ENCODE measurements at places on chromosomes 1 and 21. TPM values are rescaled to one million over a fixed set of nuclear protein-coding genes. Genes with fewer than 3 reads are reported as not detected.

GRCh38 chr1:231420299-231420958 lies 1.7 kb downstream of the EGLN1 start:
- DNase-seq, result no peak

DNA sequence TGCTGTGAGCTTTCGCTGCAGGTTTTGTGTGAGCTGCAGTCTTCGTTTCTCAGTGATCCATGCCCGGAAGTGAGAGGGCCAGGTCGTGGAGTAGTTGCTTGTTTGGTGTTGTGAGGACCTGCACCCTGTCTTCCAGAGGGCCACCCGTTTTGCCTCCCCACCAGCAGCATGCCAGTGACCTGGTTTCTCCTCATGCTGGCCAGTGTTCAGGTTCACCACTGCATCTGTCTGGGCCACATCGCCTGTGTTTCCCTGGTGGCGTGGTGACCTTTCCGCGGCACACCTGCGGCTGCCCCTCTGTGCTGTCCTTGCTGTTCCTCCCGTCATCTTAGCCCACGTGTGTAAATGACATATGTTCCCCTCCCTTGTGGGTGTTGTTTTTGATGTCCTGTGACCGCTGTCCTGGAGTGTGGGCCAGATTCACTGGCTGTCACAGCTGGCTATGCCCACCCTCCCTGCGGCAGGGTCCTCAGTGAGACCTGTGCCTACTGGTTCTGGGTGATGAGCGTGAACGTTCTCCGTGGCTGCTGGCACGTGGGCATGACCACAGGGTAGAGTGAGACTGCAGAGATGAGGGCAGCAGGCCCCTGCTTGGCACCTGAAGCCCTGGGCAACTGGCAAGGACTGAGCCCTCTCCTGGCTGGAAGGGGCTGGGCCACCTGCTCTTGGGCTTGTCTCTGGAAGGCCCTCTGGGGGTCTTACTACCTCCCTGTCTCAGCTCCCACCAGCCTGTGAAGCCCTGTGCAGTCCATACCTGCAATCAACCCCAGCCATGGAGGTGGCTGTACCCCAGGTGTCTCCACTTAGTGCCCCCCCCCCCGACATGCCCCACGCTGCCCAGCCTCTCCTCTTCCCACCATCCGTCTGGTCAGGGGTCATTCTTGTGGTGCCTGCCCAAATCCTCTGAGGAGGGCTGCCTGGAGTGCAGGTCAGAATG lies 7.3 kb downstream of the IBA57 start:
- DNase-seq, result no peak

GRCh38 chr1:237084341-237085077 lies 42.5 kb downstream of the RYR2 start:
- no peak for DNase-seq

DNA sequence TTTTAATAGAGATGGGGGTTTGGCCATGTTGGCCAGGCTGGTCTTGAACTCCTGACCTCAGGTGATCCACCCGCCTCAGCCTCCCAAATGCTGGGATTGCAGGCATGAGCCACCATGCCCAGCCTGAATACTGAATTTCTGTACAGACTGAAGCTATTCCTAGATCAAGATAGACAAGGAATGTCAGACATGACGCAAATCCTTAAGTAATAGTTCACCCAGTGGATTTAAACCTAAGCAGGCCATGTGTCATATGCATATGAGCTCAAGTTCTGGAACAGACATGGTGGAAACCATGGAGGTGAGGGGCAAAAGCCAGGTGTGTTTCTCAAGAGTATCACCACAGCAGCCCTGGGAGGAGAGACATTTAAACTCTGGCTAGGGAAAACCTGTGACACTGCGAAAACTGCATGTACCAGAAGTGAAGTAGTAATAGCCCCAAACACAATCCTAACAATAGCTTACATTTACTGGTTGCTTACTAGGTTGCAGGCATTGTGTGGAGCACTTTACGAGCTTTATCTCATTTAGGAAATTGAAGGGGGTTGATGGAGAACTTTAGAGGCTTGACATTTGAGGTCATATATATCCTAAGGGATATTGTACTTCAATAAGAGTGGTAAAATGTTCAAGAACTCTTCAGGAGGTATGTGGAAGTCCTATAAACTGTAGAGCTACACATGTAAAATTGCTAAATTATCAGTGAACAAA lies 31.7 kb upstream of the MAN1A2 start:
- no peak for DNase-seq

DNA sequence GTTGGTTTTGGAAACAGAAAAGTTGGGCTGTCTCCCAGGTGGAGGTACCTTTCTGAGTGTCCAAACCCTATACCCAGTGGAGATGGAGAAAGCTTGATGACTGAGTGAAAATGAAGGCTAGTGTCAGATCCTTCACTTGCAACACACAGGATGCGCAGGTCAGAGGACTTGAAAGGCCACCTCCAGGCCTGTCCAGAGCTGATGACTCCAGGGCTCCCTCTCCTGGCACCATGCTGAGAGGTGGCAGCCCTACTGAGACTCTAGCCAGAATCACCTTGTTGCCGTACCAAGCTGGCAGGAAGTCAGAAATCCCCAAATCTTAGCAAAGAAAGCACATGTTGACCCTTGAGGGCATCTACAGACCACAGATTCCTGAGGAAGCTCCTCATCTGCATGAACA lies 16.4 kb downstream of the KNCN start:
- no peak for DNase-seq

DNA sequence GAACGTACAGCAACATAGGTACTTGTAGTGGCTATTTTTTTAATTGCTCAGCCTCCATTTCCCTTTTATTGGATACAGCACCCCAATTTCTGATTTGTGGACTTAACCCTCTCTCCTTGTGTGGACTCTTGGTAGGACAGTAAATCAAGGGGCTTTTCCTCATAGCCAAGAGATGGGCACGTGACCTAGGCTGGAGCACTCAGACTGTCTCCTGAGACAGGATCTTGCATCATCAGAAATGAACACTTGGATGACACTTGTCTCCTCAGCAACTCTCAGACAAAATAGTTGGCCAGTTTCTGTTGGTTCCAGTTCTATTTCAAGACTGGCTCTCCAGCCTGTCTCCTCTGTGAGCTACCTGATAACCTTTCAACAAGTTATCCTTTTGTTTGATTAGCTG lies 112.9 kb upstream of the ZNF678 start:
- no peak for DNase-seq

GRCh38 chr1:35851132-35851869 lies 31.7 kb upstream of the AGO1 start:
- DNase-seq, result peak; percentile 22

DNA sequence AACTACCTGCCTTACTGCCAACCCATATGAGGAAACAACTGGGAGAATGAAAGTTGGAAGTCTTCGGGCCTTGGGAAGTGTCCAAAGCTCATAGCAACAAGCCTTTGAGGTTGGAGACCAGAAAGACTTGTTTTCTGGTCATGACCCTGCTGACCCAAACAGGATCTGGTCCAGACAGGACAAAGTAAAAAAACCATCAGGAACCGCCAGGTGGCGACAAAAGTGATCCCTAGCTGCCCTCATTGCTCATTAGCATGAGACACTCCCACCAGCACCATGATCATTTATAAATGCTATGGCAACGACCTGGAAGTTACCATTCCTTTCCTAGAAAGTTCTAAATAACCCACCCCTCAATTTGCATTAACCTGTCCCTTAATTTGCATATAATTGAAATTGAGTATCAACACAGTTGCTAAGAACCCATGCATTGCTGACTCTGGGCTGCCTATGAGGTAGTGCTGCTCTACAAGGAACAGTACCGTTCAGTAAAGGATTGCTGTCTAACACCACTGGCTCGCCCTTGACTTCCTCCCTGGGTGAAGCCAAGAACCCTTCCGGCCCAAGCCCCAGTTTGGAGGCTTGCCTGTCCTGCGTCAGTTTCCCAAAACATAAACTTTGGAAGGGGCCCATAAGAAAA lies 89.0 kb downstream of the URB2 start:
- no peak for DNase-seq

DNA sequence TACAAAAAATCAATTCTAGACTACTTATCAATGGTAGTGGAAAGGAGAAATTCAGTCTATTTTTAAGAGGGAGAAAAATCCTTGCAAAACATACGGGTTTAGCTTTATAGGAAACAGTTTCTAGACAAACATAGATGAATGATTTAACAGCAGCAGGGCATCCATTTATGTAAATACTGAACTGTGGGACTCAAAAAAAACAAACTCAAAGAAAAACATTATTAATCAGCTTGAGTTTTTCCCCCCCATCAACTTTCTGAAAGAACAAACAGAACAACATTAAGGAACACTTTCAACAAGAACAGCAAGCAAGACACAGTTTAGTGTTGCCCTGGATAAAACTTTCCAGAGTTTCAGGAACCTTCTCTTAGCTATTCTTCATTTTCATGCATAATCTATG lies 147.3 kb upstream of the KCNK2 start:
- no peak for DNase-seq

DNA sequence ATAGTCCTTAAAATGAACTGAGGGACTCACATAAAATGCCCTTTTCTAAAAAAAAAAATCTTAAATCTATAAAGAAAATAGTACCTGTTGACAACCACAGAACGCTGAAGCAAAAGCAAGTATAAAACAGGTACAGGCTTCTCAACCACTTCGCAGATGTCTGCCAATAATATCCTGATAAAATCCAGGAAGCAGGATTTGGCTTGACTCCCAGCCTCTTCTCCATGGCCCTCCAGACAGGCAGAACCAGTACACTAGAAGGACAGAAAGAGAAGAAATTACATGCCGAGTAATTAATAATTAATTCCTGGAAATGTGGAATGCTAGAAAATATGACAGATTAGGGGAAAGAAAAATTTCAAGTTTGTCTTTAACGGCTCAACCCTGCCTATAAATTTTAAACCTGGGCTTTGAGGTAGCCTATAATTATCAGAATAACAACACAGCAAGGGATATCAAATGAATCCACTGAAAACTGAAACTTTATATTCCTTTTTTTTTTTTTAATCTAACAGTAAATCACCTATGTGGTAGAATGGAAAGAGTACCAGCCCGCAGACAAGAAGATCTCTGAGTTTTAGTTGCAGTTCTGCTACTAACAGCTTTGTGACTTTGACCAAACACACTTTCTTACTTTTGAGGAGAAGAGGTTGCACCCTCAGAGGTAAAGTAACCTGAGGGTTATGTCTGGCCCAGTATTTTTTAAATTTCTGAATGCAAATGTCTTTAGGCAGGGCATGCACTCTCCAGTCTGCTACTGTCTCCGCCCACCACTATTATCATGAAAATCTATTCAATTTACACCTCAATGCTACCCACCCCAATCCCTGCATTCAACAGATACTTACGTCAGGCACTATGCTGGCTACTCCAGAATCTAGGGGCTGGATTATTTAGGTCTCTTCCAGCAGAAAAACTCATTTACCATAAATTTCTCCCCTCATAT lies 2.7 kb downstream of the KIAA0319L start:
- no peak for DNase-seq

- DNase-seq, result no peak
These were observed 50.1 kb downstream of the KLHDC7A start for GRCh38 chr1:18530587-18531502.

GRCh38 chr1:54355931-54356679 lies 50.1 kb downstream of the SSBP3 start:
- DNase-seq, result no peak

- no peak for DNase-seq
These were observed 272.7 kb downstream of the HHIPL2 start for GRCh38 chr1:222275001-222275728.

- DNase-seq, result no peak
These were observed 98.9 kb downstream of the LYST start for GRCh38 chr1:235767795-235768194.

DNA sequence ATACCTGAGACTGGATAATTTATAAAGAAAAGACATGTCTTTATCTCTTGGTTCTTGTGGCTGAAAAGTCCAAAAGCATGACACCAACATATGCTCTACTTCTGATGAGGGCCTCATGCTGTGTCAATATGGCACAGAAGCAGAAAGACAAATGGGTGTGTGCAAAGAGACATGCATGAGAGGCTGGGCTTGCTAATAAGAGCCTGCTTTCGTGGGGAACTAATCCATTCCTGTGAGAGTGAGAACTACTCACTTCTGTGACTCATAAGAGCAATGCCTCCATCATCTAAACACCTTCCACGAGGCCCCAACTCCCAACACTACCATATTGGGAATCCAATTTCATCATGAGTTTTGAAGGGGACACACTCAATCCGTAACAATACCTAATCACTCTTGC lies 340.0 kb upstream of the DUSP10 start:
- DNase-seq, result no peak

The APOBEC4 gene
- not detected for polyA plus RNA-seq

The SEMA6C gene
- 34.6 TPM for polyA plus RNA-seq

The LGR6 gene
- polyA plus RNA-seq, result 0.93 TPM

The LCE2B gene
- polyA plus RNA-seq, result not detected

The SLC9C2 gene
- 0.18 TPM for polyA plus RNA-seq

The TMOD4 gene
- 0.75 TPM for polyA plus RNA-seq

The OR2G6 gene
- polyA plus RNA-seq, result not detected

Data from left renal cortex interstitium (tissue), 4 donors.